ENCODE measurements at places on chromosomes 12 and 14.

GRCh38 chr12:1053690-1054089, 62.7 kb downstream of the ERC1 start:
- DNase-seq, result no peak

GRCh38 chr12:3275171-3276041, 198.2 kb downstream of the TSPAN9 start:
- peak; percentile 78 for DNase-seq

DNA sequence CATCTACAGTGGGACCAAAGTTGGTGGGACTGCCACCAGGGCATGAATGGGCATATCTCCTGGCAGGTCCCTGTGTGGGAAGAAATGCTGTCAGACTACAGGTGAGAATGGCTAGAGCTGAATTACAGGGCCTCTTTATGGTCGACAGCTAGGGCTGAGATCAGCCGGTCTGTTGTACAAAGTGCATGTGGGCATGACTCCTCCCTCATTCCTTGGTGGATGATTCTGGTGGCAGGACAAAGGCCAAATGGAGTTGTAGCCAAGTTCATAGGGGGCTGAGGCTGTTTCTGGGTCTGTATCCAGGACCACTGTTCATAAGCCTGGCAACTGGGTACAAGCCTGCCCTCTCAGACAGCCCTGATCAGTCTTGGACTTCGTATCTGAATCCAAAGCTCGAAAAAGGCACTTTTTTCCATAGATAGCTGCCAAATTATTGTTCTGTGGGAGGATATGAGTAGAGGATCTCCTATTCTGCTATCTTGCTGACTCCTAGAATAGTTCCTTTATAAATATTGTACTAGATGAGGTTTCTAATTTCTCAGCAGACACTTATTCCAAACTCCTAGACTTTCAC, 460.8 kb downstream of the TMEM117 start:
- no peak for DNase-seq

GRCh38 chr14:19729763-19730162, 13.6 kb upstream of the OR4Q3 start:
- no peak for DNase-seq

GRCh38 chr14:73763396-73763795, 49.2 kb upstream of the PNMA1 start:
- no peak for DNase-seq

DNA sequence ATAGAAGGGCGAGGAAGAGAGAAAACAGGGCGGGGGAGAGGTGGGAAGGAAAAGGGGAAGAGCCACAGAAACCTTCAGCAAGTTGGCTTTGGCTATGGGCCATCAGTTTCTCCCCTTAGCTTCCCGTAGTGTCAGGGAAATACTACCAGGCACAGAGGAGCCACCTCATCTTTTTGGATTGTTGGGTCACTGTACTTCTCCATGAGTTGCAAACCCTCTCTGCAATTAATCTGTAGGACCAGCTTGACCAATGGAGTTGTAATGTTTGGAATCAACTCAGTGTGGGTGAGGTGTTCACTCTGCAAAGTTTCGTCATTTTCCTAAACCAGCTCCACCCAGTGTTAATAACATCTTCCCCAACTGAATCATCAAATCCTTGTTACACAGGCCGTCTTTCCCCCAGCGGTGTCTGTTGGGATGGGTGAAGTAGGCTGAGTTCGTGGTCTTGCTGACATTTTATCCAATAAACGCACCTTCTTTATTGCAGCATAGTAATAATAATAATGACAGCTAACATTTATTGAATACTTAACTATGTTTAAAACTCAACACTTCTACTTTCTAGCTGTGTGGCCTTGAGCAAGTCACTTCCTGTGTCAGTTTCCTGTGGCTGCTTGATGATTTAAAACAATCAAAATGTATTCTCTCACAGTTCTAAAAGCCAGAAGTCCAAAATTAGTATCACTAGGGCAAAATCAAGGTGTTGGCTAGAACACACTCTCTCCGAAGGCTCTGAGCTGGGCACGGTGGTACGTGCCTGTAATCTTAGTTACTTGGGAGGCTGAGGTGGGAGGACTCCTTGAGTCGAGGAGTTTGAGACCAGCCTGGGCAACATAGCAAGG, 8.1 kb upstream of the GLTP start:
- DNase-seq, result peak; percentile 38

DNA sequence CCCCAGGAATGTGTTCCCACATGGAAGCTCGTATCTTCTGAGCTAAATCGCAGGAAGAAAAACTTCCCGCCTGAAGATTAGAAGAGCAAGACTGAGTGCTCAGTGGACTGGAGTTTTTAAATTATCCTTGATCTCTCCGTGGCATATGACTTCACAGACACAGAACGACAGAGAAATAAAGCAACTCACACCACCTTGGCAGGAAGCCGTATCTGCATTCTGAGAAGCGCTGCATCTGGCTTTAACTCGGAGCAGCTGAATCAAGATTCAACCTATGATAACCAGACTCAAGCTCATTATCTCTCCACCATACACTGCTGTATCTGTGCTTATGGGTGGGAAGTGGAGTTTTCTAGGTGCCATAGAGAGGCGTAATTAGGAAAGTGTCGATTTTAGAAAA, 1482.7 kb downstream of the AACS start:
- DNase-seq, result no peak

DNA sequence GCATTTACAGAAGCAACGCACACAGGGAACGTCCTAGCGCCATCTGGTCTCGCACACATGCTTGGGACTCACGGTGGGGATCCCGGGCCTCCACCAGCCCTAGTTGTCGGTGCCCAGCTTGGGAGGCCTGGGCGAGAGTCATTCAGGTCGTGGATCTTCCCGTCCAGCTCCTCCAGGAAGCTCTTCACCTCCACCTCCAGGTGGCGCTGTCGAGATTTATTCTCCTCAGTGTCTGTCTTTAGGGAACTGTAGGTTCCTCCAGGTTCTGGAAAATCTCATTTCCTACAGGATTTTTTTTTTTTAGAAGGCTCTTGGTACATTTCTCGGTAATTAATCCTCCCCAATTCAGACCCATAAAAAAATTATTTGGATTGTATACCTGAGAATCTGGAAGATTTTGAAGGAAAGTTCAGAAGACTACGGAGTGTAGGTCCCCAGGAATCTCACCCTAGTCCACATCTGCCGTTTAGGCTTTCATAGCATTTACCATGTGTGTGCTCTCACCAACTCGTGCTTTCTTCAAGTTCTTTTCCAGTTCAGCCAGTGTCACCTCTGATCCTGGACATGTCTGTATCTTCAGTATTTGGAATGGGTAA, 910.0 kb downstream of the TMEM121 start:
- DNase-seq, result peak; percentile 85

GRCh38 chr12:114713466-114714215, 29.7 kb upstream of the TBX3 start:
- DNase-seq, result no peak

DNA sequence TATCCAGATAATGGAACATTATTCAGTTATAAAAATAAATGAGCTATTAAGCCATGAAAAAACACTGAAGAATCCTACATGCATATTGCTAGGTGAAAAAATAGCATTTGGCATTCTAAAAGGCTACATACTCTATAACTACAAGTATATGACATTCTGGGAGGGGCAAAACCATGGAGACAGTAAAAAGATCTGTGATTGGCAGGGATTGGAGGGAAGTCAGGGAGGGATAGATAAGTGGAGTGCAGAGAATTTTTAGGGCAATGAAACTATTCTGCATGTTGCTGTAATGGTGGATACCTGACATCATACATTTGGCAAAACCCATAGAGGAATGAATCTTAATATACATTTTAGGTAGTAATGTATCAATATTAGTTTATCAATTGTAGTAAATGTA, 63.1 kb upstream of the SLC38A2 start:
- no peak for DNase-seq

GRCh38 chr14:23091294-23092225, 3.4 kb downstream of the ACIN1 start:
- no peak for DNase-seq

- DNase-seq, result peak; percentile 76
Measured at GRCh38 chr12:122031342-122032216, 9.9 kb downstream of the BCL7A start.

DNA sequence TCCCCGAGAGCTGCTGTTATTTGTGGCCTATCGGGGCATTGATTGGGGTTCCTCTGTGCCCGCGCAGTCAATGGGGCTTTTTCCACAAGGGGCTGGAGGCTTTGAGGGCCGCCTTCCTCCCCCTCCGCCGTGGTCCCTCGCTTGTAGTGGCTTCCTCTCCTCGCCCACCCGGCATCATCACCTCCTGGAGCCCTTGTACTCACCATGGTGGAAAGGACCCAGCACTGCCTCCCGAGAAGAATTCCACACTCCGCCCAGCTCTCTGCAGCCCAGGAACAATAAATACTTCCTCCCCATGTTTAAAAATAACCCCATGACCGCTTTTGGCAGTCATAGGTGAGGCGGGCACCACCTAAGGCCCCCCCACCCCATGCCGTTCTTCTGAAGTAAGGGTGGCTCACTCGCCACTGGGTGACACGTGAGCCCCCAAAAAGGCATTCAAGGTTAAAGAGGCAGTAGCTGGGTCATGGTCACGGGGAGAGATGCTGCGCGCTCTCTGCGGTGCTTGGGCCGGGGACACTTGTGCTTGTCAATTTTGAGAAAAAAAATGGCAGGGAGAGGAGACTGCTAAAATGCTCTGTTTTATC, at the start of gene MYL2:
Gene MYL2 (minus strand): TSS at position 256 of the 587 bp plus-strand sequence. CDS start 50 bp downstream, at position 206.
- no peak for DNase-seq

DNA sequence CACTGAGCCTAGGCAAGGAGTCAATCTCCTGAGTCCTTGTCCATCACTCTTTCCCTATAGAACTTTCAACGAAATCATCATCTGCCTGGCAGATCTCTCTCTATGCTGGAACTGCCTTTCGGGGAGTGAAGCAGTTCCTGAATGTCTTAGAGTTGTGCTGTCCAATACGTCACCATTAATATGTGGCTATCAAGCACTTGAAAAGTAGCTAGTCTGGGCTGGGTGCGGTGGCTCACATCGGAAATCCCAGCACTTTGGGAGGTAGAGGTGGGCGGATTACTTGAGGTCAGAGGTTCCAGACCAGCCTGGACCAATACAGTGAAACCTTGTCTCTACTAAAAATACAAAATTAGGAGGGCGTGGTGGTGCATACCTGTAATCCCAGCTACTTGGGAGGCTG, 35.1 kb downstream of the NRDE2 start:
- no peak for DNase-seq

- DNase-seq, result no peak
Measured at GRCh38 chr14:49688701-49689030, 652 bp upstream of the POLE2 start.

DNA sequence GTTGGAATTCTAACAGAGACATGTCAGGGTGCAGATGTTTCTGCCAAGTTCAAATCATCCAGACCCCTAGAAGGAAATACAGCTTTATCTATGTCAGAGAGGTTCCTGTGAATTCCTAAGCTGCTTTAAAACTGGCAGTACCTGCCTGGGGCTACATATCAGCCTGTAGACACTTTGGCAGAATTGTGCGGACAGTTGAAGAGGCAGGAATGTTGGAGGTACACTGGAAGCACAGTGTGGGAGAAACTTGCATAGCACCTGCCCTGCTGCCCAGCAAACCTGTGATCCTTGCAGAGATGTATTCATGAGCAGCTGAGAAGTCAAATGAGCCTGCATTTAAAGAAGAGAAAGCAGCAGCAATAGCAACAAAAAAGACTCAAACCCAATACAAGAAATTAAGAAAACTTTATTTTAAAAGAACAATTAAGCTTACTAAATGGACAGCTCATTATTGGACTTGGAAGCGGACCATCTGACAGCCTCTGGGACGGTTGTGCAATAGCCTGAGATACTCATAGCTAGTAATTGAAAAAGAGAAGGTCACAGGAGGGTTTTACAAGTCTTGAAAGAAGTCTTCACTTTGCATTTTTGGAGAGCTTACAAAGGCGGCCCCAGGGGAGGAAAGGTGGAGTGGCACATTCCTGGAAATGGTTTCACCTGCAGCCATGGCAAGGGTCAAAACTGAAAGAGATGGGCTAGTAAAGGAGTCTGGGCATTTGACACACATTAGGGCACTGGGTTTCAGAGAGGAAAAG, 280.9 kb upstream of the FLRT2 start:
- DNase-seq, result no peak

- no peak for DNase-seq
Measured at GRCh38 chr12:72010356-72010755, 71.7 kb downstream of the TPH2 start.

GRCh38 chr12:116432314-116432750, 126.8 kb upstream of the MAP1LC3B2 start:
- no peak for DNase-seq

- DNase-seq, result no peak
Measured at GRCh38 chr12:3223601-3224529, 146.7 kb downstream of the TSPAN9 start.

DNA sequence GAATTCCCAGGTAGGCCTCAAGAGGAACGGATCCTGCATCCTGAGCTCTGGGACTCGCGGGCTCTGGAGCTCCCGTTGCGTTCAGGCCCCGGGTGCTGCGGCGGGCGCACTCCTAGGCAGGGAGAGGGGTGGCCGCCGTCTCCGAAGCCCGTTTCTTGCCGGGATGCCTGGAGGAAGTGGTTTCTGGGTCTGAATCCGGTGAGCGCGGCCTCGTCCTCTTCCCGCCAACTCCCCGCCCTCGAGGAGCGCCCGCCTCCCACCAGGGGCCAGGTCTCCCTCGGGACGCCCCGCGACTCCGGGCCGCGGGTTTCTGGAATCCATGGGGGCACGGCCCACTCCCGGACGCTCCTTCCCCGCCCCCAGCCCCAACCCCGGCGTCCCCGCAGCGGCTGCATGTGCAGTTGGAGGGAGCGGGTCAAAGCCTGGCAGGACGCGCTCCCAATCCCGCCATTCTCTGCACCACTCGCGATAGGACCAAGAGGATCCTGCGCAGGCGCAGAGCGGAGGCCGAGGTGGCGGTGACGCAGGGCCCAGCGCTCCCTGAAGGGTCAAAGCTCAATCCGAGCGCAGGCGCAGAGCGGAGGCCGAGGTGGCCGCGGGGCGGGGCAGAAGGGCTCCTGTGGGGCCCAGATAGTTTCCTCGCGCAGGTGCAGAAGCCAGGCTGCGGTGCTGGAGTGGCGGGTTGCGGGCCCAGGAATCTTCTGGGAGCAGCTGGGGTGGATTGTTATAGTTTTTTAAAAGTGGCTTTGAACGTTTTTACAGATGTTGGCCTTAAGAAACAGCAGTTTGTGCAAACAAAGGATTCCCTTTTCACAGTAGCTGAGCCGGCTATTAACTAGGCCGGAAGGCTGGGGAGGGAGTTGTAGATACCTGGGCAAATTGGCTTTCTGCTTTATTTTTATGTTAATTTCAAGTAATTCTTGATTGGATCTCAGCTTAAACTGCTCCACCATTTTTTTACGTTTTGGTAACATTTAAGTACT, 796.4 kb downstream of the AACS start:
- no peak for DNase-seq

DNA sequence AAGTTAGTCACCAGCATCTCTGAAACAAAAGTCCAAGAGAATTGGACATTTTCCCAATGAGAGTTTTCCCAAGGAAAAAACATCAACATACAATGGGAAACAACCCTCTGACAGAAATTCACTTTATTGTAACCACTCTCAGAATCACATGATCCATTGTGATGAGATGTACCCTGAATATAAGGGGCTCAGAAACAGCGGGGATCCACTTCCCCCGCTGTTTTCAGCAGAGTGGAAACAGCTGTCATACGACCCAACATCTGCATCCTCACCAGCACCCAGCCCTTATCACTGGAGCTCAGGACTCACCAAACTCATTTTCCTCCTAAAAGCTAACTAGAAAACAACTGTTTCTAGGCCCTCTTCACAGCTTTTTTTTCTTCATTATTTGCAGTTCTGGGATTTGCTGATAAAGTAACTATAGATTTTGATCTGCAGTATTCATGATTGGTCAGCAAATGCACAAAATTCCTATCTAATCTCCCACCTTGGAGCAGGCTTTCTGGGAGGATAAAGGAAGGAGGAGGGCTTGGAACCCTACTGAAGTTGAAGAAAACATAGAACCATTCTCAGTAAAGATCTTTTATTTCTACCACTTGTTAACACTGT, 31.3 kb downstream of the CORO1C start:
- no peak for DNase-seq
